Stimulated activated CD4-positive, alpha-beta T cell treated with anti-CD3 and anti-CD28 coated beads, Interleukin-2, amount 100 ng/mL, for 48 hours (primary cell): ENCODE measurements at places on chromosomes 2 and 18.

DNA sequence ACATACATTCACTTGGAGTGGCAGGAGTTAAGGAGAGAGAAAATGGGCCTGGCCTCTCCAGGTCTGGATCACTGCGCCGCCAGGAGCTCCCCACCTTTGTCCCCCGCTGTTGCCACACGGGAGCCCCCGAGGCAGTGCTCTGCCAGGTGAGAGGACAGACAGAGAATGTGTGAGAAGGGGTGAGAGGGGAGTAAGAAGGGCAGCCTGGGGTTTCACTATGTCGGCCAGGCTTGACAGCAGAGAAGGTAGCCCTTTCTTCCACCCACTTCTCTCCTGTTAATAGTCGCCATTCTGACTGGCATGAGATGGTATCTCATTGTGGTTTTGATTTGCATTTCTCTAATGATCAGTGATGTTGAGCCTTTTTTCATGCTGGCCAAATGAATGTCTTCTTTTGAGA is 26.2 kb upstream of the ARHGEF4 start:
- no peak for DNase-seq

DNA sequence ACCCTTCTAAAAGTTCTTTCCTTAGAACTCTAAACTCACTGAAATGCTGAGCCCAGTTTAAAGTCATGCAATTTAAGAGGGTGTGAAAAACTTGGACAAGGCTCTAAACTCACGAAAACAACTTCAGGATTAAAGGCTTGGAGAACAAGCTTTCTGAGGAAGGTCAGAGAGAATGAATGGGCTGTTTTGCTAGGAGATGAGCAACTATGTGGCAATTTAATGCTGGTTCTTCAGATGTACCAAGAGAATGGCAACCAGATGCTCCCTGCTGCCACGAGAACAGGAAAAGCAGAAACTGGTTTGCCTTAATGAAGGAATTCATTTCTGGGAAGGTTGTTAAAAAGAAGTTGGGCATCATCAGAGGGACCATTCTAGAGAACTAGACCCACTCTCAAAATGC is 77.8 kb upstream of the PMAIP1 start:
- no peak for DNase-seq

- DNase-seq = no peak
Measured at GRCh38 chr2:141522702-141523101, 608.1 kb downstream of the LRP1B start.

DNA sequence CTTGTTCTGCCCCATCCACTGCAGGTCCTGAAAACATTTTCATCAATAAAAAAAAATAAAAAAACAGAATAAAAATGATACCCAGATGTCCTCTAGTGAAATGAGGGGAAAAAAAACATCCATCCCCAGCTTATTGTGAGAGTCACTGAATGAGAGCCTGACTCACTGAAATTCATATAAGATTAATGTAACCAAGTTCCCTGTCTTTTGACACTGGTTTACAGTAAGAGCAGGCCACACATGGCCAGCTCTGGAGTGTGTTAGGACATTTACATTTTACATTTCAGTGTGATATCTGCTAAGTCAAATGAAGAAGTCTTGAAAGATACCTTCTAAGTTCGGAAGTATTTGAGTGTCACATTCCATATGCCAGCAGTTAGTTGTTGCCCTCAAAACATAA is 21.1 kb upstream of the IL18R1 start:
- no peak for DNase-seq

DNA sequence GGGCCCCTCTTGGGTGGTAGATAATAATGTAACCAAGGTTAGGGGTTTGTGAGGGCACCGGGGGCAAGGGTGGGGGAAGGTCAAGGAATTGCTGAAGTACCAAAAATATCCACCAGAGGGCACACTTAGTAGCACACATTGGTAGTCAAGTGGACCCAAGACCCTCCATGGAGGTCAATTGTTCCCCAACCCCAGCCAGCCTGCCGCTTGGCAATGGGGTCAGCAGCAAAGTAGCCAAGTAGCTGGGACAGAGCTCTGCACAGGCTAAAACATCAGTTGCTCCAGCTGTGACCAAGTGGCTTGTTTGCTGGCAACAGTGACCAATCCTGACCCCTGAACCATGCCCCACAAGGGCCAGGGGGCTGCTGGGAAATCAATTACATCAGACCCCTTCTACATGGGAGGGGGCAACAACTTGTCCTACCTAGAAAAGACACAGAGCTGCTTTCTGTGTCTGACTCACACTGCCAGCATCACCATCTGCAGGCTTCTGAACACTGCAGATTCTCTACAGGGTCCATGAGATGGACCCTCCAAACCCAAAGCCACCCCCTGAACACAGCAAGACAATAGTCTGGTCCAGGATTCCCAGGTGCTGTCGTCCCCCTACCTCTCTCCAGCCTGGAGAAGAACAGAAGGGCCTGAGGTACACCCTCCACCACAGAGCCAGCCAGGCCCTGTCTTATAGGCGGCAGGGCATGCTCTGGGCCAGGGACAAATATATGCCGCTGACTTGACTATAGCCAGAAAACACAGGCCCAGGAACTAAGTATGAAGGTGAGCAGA is 76.0 kb downstream of the EMX1 start:
- DNase-seq = peak; percentile 47

- no peak for DNase-seq
Measured at GRCh38 chr18:38313831-38314230, 748.2 kb upstream of the CELF4 start.

GRCh38 chr2:107380912-107381311 is 445.8 kb upstream of the RGPD4 start:
- DNase-seq = no peak

GRCh38 chr2:29146197-29146596 is 31.0 kb downstream of the CLIP4 start:
- DNase-seq = no peak

DNA sequence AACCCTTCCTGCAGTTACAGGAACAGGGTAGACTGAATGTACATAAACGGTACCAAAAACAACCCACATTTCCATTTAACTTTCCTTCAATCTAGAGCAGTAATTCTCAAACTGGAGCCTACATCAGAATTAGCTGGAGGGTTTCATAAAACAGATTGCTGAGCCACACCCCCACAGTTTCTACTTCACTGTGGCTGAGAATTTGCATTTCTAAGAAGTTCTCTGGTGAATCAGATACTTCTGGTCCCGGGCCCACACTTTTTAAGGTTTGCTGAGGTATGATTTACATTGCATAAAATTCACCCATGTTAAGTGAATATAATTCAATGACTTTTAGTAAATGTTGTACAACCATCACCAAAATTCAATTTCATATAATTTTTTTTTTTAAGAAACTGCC is 113.7 kb downstream of the SRBD1 start:
- peak; percentile 28 for DNase-seq

DNA sequence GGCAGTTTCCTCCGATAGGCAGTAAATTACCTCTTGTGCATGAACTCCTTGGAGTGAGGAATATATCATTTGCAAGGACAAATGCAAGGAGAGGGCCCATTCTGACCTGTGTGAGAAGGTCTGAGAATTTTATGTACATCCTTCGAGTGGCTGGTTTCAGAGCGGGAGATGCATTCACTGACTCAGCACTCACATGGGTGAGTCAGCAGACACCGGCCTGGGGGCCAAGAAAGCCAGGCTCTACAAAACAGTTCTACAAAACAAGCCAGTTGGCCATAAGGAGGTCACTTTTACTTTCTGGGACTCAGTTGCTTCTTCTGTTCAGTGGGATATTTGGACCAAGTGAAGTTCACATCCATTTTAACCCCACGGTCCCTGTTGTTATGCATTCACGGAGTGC is 35.3 kb downstream of the CYP26B1 start:
- DNase-seq = no peak

DNA sequence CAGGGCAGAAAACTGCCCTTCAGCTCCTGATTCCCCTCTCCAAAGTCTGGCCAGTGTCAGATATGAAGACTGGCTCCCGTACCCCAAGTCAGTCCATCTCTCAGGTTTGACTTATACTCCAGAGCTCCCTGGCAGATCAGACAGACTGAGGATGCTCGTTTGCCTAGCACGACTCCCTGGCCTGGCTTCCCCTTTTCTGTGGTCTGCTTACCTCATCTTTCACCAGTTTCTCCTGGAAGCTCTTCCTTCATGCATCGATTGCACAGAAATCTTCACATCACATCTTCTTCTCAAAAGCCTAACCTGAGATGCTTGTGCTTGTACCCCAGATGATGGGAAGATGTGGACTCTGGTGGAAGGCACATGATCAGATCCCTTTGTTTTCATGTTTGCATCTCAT is 387.9 kb upstream of the POU3F3 start:
- no peak for DNase-seq

GRCh38 chr2:131034122-131035051 is 58.9 kb downstream of the FAM168B start:
- no peak for DNase-seq

DNA sequence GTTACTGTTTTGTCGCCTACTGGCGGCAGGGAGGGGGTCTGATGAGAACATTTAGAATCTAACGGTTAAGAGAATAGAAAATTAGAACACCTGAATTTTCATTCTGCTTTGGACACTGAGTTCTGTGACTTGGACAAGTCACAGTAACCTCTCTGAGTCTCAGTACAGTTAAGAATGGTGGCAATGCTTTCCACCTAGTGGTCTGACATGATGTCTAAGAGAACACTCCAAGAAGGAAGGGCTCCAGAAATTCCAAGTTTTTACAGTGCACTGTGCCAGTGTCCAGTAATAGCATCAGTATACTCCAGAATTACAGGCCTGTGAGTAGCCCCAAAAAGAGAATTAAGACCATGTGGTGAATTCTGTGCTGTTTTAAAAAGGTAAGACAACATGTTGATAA is 174.1 kb upstream of the ZFP36L2 start:
- DNase-seq = no peak

- DNase-seq = no peak
Measured at GRCh38 chr2:238487652-238488346, 61.1 kb downstream of the ASB1 start.

- DNase-seq = no peak
Measured at GRCh38 chr2:233002829-233003657, 10.0 kb downstream of the NGEF start.

- no peak for DNase-seq
Measured at GRCh38 chr2:109320195-109320922, 191.4 kb downstream of the SH3RF3 start.

DNA sequence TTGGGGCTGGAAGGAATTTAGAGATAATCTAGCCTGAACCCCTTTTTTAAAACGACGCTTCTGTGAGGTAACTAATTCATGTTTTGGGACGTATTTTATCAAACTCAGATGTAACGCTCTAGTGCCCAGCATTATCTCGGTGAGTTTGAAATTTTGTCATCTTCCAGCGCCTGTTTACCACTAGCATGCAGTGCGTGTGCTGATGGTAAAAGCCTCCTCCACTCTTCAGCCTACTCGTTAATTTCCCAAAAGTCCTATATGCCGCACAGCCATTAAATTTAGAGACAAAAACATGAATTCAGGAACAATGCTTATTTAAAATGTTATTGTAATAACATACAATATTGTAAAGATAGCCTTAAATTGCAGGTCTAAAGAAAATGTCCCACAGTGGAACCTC is 2.8 kb downstream of the ZCCHC2 start:
- DNase-seq = no peak

DNA sequence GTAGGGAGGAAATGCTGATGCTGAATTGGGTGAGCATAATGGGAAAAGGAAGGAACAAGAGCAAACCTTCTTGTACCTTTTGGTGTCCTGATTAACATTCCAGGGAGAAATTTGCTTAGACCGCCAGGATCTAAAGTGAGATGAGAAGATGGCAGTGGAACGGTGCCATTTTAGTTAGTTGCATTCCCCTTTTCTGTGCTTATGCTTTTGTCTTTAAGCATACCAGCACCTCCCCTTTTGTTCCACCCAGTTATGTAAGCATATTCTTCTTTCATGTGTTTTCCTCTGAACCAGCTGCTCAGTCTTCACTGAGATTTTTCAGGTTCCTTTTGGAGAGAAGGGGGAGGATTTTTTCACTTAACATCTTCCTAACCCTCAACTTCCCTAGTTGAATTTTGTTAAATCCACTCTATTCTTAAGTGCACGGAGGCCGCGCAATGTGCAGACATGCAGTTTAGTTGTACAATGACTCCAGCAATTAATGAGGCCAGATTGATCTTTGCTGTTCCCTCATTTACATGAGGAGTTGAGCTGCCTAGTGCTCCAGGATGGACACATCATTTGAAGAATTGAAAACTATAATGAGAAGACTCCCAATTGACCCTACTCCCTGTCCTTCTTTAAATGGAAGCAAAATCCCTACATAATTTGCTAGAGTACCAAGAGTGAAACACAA is 73.9 kb downstream of the MAP4K4 start:
- no peak for DNase-seq

GRCh38 chr2:175476374-175476773 is 294.9 kb upstream of the ATP5MC3 start:
- DNase-seq = no peak

- no peak for DNase-seq
Measured at GRCh38 chr2:198440833-198441232, 636.4 kb downstream of the PLCL1 start.

- no peak for DNase-seq
Measured at GRCh38 chr2:32947076-32947483, 327 bp downstream of the LTBP1 start.
